Urinary bladder (tissue), 4 donors: ENCODE measurements at places on chromosomes 5 and 9. TPM values are rescaled to one million over a fixed set of nuclear protein-coding genes. Genes with fewer than 3 reads are reported as not detected.

DNA sequence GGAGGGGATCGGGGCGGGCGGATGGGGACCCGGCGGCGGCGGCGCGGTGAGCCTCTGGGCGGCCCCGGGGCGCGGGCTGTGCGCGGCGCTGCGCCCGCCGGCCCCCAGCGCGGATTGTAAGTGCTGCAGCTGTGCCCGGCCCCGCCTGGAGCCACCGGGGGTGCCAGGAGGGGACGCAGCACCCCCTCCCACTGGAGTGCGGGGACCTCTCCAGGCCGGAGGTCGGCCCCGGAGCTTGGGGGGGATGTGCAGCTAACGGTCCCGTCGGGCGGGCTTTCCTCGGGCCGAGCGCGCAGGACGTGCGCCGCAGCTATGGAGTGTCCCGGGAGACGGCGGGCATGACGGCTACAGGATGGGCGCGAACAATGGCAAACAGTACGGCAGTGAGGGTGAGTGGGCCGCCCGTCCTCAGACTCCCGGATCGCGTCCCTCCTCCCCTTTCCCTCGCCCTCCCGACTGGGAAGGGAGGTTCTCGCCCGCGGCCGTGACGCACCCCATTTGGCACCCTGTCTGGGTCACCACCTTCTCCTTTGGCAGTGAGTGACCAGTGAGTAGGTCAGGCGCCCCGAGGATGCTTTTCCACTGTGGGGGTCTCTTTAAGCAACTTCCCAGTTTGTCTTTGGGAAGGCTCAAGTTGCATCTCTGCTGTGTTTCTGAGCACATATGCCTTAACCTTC, 483 bp downstream of the FBXL7 start:
- DNase-seq: no peak

- peak; percentile 8 for DNase-seq
Measured at GRCh38 chr9:19720377-19720776, 68.5 kb downstream of the SLC24A2 start.

GRCh38 chr9:126295082-126295477, 31.5 kb upstream of the MVB12B start:
- DNase-seq: no peak

DNA sequence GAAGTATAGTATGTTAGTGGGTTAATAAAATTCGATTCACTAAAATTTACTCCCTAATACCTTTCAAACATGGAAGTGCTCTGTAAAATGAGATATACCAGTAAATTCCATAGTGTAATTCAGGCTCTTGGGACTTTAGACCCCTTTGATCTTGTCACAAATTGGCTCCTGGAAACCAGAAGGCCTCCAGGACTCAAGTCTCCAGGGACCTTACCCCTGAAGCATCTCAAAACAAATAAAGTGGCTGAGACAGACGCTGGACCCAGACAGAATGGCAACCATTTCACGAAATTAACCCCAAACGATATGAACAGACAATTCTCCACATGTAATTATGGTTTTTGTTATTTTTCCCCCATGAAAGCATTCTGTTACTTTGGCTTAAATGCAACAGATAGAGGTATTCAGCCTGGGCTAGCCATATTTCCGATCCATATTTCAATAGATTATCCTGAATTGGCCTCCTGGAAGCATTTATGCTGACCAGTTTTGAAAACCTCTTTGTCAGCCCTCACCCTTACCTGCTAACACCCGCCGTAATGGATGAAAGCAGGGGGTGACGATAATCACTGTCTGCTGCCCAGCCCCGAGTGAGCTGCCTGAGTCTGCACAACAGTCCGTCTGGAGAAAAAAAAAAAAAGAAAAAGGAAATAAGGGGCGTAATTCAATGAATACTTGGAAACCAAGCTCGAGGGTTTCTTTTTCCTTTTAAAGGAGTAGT, 34.1 kb upstream of the EFNA5 start:
- DNase-seq: no peak

DNA sequence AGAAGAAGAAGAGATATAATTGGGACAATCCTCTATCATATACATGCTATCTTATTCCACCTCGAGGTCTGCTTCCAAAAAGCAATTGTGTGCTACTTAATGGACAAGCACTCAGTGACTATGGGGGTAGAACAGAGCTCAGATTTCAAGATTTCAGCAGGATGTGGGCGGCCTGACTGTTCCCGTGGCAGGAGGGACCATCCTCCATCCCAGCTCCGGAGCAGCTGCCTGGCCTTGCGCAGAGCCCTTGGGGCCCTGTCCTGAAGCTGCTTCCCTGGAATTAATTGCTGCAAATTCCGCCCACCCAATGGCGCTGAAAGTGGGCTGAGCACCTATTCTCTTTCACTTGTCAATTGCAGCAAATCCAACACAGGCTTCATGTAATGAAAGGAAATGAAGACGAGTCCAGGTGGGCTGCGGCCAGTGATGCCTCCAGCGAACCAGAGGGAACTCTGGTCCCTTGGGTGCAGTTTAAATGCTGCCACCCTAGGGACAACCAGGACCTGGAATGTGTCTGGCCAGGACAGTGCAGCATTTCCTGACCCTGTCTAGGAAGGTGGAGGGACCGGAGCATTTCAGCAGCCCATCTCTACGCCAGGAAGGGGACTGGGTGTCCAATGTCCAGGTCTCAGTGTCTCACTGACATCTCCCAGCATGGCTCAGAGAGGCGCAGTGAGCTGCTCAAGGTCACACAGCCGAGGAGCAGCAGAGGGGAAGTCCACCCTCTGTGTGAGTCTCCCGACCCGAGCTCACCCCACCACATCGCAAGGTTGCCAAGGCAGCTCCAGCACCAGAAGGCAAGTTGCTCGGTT, 50.5 kb upstream of the FCN1 start:
- DNase-seq: peak; percentile 45

DNA sequence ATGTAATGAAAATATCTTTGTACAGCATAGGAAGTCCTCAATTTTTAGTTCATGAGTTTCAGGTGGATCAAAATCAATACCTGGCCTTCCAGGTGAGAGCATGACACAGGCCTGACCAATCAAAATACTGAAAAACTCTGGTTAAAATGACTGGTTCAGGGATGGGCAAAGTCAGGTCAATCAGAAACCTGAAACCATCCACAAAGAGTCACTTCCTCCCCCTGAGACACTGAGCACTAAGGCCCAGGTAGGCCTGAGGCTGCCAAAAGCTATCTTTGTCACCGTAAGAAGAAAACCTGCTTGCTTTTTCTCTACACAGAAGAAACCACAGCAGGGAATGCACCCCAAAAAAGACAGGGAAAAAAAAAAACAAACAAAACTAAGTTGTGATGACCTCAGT, 444.8 kb downstream of the TLR4 start:
- no peak for DNase-seq

DNA sequence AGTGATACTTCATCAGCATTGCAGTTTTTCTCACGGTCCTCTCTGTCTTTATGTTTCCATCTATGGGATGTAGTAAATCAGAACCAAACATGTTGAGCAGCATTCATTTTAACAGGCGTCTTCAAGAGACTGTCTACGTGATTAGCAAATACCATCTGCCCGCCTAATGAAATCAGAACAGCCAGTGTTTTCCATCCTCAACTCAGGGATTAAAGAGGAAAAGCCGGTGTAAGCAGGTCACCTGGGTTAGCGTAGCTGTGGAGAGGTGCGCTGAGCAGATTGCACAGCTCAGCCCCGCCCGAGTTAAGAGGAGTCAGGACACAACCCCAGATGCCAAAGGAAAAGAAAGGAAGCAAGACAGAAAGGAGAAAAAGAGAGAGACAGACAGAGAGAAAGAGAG, 54.3 kb upstream of the ANKRD33B start:
- no peak for DNase-seq

GRCh38 chr9:3874449-3875360, 348.9 kb upstream of the RFX3 start:
- no peak for DNase-seq

The MLANA gene
- polyA plus RNA-seq: not detected

DNA sequence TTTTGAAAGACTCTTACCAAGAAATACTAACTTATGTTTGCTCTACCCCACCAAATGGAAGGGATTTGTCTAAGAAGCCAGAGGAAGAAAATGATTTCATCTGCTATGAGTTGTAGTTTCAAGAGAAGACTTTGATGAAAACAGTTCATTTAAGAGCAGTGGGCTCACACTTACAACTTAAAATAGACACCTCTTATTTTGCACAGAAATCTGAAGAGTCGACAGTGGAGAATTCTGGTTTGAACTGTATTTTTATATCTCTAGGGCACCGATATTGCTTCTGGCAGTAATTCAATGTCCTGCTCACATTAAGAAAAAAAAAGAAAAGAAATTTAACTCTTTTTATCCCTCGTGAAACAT, 1.9 kb upstream of the DAB2 start:
- no peak for DNase-seq

DNA sequence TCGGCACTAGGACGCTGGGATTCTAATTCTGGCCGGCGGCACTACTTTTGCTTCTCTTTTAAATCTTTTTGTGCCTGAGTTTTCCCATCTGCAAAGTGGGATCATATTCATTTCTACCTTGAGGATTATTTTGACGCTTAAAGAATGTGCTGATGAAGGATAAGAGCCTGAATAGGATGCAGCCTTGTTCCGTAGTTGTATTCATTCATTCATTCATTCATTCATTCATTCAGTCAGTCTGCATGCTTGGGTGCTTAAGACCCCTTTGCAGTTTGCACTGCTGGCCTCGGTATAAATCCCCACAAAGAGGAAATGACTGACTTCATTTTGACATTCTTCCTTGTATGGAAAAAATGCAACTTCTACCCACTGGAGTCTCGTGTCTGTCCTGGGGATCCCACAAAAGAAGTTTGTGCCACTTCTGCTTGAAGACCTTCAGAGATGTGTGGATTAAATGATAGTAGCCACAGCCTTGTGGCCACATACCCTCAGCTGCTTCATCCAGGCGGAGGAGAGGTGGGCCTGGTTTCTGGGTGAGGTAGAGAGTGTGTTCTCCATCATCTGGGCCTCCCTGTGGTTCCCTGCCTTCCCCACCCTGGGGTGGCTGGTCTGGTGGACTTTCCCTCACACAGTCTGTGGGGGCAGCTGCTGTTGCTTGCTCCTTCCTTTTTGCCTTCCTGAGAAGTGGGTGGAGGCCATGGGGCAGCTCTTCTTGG, 62.6 kb downstream of the PPARGC1B start:
- DNase-seq: no peak

GRCh38 chr5:111461255-111461671, 51.1 kb downstream of the STARD4 start:
- no peak for DNase-seq

- DNase-seq: peak; percentile 37
Measured at GRCh38 chr5:160438316-160439204, 16.9 kb downstream of the PTTG1 start.

- DNase-seq: peak; percentile 62
Measured at GRCh38 chr5:129718471-129719090, 29.3 kb upstream of the MINAR2 start.

The PCA3 gene
- polyA plus RNA-seq: 6.1 TPM

The PRRT1B gene
- not detected for polyA plus RNA-seq
